ENCODE measurements at places on chromosomes 1 and 21.
A peak's percentile ranks its signal among the peaks of the same experiment; 100 is the strongest.

DNA sequence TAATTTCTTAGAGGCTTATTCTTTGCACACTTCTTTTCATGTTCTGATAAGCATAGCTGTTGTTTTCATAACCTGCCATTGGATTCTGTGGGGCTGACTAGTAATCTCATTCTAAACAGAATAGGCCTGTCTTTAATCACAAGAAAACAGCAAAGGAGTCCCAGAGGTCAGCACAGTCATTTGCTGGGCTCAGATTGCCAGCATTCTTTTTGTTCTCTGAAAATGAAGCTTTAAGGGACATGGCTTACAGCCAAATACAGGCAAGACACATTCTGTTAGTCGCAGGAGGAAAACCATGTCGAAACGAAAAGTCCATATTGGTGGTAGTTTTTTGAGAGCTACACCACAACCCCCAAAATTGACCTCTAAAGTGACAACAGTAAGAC lies 75.0 kb downstream of the MRPS6 start:
- no peak for DNase-seq

DNA sequence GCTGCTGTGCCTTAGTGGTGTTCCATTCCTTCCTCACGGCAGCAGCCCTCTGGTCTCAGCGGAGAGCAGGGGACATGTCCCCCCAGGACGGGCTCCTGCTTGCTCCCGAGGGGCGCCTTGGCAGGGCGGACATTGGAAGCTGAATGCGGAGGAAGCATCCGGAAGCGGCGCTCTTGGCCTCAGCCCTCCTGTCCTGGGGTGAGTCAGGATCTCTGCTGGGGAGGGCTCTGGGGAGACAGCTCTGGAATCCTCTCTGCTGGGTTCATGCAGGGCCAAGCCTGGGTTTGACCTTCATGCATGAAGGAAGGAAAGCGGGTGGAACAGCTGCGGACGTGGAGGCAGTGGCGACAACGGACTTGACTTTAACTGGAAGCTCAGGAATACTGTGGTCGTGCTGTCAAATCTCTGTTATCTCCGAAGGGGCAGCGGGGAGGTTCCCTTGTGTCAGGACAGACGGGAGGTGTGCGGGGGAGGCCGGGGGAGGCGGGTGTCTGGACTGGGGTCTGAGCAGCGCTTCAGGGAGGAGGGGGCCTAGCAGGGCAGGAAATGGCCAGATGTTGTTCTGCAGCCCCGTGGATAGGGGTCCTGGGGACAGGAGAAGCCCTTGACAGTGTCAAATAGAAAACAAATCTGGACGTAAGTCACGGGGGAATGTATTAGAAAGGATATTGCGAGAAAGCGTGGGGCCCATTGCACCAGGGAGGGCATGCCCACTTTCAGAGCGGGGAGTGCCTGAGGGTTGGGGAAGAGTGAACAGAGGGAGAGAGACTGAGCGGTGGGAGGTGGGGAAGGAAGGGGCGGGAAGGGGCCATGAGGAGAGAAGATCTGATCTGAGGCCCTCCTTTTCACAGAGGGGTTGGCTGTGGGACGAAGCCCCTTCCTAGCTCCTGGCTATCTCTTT lies 26.6 kb downstream of the CRYAA start:
- no peak for DNase-seq

- DNase-seq, result peak; percentile 45
These were observed at the start of gene NCMAP for GRCh38 chr1:24555591-24556413. NCMAP (plus strand) TSS chr1:24556087; CDS start chr1:24595431, 39,344 bp downstream.

GRCh38 chr21:38289705-38290485 lies 33.1 kb downstream of the KCNJ15 start:
- no peak for DNase-seq

DNA sequence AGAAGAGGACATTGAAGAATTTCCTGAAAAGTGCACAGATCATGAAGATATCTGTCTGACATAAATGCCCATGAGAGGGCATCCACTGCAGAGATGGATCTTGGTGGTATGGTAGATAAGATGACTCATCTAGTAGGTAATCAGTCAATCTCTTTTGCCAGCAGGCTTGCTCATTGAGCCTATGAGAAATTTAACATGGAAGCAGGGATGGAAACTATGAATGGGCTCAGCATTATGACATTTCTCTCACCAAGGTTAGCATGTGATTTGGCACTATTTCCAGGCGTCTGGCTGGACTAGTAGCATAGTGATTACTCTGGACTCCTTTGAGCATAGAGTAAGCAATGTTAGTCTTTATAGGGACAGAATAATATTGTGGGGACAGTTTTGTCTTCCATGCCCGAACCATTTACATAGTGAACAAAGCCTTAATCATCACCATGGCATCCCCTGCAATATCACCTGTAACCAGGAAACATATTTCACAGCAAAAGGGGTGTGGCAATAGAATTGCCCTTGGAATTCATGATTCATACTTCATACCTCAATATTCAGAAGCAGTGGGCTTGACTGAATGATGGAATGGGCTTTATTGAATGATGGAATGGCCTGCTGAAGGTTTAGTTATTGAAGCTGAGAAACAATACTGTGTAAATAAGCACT lies 7.3 kb downstream of the OR2C3 start:
- no peak for DNase-seq

- no peak for DNase-seq
These were observed 83.6 kb upstream of the NFIA start for GRCh38 chr1:60998786-60999185.

GRCh38 chr1:33269621-33270020 lies 13.3 kb downstream of the ZNF362 start:
- DNase-seq, result no peak

GRCh38 chr1:111743679-111744101 lies 4.5 kb upstream of the INKA2 start:
- DNase-seq, result no peak

DNA sequence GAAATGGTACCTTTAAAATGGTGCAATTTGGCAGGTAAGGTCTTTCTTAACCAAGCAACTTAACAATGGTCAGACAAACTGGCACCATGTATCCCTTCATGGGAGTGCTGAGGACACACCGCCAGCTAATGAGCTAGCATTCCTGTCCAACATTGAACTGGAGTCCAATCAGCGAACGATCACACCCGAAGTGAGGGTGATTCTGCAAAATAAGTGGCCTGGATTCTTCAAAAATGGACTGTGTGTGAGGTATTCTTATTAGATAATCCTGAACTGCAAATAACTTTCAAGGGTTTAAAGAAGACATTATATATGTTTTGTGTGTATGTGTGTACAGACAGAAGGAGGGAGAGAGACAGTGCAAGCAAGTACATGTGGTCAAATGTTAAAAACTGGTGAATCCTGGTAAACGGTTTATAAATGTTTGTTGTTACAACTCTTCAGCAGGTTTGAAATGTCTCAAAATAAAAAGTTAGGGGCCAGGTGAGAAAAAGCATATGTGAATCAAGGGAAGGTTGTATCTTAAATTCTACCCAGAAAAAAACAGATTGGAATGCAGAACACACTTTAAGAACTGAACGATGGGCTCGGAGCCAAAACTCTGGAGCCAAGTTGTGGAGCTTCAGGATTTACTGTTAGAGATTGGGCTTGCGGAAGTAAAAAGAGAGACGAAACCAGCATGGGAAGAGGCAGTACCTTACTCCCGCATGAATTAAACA lies 20.9 kb downstream of the GADD45A start:
- DNase-seq, result no peak

GRCh38 chr21:42861311-42861847 lies 18.0 kb downstream of the WDR4 start:
- DNase-seq, result no peak

DNA sequence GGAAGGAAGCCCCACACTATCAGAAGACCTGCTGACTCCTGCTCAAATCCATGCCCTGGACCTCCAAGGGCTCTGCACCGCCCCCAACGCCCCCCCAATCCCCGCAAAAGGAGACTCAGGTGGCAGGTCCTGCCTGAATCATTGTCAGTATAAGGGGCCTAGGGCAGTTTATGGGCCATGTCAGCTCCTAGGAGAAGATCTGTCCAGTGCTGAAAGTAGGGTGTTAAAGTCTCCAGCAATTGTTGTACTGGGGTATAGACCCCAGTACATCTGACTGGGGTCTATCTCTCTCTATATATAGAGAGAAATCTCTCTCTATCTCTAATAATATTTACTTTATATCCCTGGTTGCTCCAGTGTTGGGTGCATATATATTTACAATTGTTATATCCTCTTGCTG lies 12.1 kb upstream of the OLIG2 start:
- DNase-seq, result no peak

DNA sequence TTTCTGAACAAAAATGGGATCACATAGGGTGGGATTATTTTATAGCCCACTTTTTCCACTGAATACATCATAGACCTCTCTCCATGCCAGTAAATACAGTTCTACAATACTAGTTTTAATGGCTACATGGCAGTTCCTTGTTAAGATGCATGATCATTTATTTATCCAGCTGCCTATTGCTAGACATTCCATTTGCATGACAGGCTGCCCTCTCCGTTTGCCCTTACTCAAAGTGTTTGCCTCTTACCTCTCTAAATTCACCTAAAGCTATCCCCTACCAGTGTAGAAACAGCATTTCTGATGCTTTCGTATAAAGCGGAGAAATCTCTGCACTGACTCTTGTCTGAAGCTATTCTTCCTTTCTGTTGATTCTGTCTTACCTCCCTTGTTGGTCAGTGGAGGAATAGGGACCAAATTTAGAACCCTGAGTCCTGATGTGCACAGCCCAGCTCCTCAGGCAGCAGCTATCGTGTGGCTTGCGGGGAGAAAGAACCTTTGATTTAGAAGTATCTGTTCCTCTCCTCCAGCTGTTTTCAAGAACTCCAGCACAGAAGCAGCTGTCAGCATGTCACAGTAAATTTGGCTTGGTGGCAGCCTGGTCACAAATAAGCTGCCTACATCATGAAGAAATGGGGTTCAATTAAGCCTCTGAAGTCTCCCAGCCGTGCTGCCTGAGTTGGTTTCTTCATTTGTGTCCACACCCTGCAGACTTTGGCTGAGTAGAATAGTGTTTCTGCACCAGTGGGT lies 337.3 kb downstream of the PRDM2 start:
- DNase-seq, result no peak

DNA sequence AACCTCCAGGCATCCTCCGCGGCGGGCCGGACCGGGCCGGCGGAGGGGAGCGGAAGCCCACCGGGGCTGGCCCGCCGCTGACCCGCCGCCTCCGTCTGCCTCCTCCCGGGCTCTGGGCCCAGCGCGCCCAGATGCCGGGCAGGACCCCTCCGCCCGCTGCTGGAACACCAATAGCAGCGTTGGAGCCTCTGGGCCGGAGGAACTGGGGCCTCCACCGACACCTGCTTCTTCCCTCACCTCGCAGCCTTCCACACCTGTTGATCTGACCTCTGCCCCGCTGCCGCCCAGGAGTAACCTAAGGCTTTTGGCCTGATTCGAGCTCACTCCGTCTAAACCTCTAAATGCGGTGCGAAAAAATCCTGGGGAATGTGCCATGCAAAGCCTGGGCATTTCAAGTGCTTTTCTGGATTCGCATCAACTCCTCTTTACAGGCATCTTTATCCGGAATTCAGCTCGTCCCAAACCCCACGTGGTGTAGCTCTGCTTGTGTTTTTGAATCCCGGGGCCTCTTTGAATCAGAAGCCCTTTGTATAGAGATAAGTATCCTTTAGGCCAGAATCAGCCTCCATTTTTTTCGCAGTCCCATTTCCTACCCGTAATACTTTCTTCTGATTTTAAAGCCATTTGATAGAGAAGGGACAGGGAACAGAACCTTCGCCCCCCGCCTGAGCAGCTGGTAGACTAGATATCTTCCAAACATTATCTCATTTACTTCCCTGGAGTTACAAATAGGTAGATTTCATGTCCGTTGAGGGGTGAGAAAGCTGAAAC lies 680 bp upstream of the CNN3 start:
- no peak for DNase-seq

GRCh38 chr1:198232378-198232777 lies 75.6 kb downstream of the NEK7 start:
- DNase-seq, result no peak

DNA sequence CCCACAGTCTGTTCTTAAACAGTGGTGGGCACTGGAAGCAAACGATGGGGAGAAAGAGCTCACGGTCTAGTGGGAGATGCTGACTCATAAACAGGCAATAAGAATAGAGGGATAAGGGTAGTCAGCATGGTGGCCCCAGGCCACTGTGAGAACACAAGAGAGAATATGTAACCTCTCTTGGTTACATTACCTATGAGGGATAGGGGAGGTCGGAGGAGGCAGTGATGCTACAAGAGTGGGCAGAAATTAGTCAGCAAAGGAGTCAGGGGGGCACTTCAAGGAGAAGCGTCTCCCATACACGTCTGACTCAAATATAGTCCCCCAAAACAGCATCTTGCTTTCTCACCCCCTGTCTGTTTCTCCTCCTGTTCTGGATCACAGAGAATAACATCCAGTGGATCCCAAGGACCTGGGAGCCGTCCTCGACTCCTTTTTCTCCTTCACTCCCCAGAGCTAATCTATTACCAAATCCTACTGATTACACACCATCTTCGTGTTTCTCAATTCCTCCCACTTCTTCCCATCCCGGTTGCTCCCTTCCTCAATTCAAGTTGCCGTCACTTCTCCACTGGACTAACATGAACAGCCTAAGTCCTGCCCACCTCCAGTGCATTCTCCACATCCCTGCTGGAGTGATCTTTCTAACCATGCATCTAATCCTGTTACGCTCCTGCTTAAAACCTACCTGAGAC lies 2.1 kb downstream of the SLAMF8 start:
- no peak for DNase-seq

- DNase-seq, result no peak
These were observed 115.0 kb upstream of the GALNT2 start for GRCh38 chr1:229951856-229952534.

- DNase-seq, result no peak
These were observed 53.9 kb upstream of the HSD17B7 start for GRCh38 chr1:162736633-162737067.

- no peak for DNase-seq
These were observed 49.3 kb downstream of the JMJD4 start for GRCh38 chr1:227685807-227686206.

- no peak for DNase-seq
These were observed 8.8 kb downstream of the PCP4L1 start for GRCh38 chr1:161267321-161267720.

DNA sequence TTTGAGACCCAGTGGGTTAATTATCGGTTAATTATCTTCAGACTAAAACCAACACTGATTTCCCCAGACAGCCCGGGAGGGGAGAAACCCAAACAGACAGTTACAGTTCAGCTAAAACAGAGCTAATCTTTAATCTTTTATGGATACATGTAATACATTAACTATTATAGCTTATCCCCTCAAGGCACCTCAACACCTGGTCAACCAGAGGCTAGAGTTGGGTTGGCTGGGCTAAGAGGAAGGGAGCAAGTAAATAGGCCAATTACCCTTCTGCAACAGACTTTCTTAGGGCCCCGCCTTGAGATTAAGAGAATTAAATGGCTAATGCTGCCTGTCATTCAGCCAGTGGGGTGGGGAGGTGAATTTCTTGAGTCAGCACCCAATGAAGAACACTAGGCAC lies 6.6 kb upstream of the MED18 start:
- no peak for DNase-seq

- DNase-seq, result peak; percentile 60
These were observed 771 bp downstream of the EIF4G3 start for GRCh38 chr1:21175670-21176581.
